Stimulated activated CD4-positive, alpha-beta T cell treated with anti-CD3 and anti-CD28 coated beads, Interleukin-1b, Interleukin-23, amount 100 ng/mL, for 48 hours (primary cell): ENCODE measurements at places on chromosomes 11 and 22.

DNA sequence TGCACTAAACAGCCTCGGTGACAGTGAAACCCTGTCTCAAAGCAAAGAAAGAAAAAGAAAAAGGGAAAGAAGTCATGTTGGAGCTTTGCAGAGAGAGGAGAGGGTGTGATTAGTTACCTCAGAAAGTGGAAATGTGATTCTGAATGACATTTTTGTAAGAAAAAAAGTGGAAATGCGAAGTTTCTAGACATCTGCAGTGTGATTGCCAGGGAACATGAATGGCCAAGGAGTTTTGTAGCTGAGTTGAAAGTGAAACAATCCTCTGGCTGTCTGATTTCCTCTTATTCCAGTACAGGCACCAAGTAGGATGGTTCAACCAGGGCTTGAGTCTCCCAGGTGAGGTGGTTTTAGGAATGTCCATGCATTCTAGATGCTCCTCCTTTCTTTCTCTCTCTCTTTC is 17.8 kb upstream of the SYVN1 start:
- no peak for DNase-seq

- peak; percentile 58 for DNase-seq
Measured at GRCh38 chr11:77082838-77083565, 16.2 kb downstream of the CAPN5 start.

DNA sequence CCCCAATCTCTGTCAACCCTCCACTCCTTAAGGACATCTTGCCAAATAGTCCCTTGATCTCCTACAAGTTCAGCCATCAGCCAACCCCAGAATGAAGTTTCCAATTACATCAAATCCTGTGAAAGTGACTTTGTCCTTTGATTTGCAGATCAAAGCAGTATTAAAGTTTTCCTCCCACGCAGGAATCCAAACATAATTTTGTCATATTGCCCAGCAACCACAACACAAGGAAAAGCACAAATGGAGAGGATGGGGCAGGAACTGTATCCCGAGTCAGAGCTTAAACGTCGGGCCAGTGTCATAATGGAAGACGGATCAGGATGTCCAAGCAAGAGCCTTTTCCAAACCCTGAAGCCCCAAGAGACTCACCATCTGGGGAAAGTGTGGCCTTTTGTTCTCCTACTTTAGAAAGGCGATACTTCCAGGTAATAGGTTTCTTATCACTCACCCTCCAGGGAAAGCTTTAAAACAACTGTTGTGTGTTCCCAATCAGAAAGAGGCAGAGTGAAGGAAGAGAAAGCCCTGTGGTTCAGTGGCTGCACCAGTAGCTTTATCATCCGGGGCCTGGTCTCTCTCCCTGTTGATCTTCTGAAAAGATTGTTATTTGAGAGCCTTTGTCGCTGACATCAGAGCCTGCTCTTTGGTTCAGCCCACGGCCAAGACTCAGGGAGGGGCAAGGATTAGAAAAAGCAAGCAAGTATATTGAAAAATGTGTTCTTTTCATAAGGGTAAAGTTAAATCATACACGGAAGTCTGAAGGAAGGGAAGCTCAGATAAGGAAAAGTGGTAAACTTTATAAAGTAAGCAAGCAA is 41.7 kb downstream of the EXPH5 start:
- DNase-seq, result no peak

GRCh38 chr11:78039919-78040671 is 17.0 kb upstream of the KCTD14 start:
- DNase-seq, result no peak

- DNase-seq, result no peak
Measured at GRCh38 chr11:92623055-92623454, 346.4 kb upstream of the MTNR1B start.

GRCh38 chr22:28914201-28914600 is 30.8 kb downstream of the ZNRF3 start:
- no peak for DNase-seq

GRCh38 chr22:38871360-38872171 is 450 bp downstream of the CBX6 start:
- no peak for DNase-seq

GRCh38 chr22:17007852-17008731 is at the start of gene GAB4:
GAB4 (minus strand) TSS chr22:17008222; CDS start chr22:17008114, 108 bp downstream.
- DNase-seq, result no peak

DNA sequence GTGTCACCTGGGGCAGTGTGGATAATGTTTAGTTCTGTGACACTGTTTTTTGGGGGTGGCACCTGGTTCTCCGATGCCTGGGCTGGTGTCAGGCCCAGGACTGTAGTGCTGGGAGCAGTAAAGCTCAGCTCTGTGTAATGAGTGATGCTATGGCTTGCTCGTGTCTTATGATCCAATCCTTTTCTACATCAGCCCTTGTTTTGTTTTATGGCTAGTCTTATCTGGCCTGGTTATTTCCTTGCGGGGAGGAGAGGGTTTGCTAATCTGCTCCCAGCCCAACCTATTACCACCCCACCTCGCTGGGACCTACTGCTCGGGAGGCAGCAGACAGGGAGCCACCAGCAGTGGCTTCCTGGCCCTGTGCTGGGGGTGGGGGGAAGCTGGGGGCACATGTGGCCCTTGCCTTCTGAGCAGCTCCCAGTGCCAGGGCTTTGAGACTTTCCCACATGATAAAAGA is 35.0 kb upstream of the TPBGL start:
- no peak for DNase-seq

- no peak for DNase-seq
Measured at GRCh38 chr11:86719781-86720463, 47.5 kb upstream of the ME3 start.

DNA sequence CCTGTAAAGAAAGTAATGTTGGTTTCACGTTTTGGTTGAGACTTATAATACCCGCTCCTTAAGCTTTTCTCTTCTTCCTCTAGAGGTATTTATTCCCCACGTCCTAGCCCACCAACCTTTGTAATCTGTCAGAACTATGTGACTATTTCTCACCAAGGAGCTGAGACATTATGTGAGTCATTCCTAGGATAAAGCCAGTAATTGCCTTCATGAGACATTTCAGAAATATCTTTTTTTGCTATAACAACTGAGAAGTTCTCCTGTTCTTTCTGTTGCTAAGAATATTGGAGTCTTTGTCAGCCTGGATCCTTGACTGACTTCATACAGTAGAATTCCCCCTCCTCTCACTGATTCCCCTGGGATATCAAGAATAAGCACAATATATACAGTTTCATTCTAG is 1497.0 kb upstream of the TENM4 start:
- no peak for DNase-seq

DNA sequence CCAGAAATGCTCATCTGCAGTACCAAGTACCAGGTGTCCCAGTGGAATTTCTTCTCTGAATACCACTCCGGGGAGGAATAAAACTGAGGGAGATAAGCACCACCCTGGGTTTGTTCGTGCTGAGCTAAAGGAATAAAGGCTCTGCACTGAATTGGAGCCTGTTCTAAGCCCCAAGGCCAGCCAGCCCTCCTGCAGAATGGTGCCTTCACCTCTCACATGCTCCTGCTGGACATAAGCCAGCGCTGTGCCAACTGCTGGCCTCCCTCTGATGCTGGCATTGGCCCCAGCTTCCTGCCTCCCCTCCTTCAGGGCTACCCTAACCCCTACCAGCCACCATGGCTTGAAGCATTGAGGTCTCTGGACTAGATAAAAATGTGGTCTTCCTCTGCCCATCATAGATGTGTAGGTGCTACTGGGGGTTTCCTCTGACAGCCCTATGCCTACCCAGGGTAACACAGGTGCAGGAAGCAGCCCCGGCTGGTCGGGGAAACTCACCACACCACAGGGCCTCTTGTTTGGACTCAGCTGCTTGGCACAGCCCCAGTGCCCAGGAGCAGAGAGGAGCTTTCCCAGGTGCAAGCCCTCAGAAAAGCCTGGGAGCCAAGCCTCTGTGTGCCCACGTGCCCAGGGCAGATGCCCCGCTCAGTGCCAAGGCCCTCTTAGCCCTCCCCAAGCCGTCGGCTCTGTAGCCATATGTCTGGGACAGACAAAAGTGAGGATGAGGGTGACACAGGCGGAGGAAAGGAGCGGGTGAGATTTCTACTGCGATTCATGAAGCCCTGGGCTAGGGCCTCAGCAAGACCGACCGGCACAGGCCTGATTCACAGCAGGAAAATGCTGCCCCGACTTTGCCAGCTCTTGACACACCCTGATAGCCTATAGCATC is 34.1 kb upstream of the JAM3 start:
- no peak for DNase-seq

- no peak for DNase-seq
Measured at GRCh38 chr11:98183034-98183433, 837.7 kb upstream of the CNTN5 start.

GRCh38 chr11:123654566-123655081 is at the start of gene SCN3B:
SCN3B (minus strand) TSS chr11:123654624; CDS start chr11:123653801, 823 bp downstream.
- DNase-seq, result peak; percentile 6

DNA sequence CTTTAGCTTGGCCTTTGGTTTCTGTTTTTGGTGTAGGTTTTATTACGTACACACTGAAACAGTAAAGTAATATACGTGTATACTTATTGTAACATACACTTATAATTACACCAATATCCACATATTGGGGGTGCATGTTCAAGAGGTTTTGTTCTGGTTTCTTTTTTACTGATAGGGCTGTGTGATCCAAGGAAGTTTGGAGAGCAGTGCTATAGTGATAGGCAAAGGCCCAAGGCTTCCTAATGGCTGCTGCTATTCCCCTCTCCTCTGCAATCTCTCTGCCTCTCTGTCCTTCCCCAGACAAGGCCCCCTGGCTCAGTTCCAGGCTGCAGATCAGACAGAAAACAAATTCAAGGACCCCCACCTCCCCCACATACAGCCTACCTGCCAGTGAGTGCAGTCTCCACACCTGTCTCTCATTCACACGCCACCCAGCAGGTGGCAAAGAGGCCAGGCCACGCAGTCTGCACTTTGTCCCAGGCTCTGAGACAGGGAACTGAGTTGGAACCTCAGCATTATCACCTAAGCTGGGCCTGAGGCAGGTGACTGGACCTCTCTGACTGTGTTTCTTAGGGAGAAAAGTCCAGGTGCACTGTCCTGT is 15.1 kb downstream of the TMEM184B start:
- no peak for DNase-seq

DNA sequence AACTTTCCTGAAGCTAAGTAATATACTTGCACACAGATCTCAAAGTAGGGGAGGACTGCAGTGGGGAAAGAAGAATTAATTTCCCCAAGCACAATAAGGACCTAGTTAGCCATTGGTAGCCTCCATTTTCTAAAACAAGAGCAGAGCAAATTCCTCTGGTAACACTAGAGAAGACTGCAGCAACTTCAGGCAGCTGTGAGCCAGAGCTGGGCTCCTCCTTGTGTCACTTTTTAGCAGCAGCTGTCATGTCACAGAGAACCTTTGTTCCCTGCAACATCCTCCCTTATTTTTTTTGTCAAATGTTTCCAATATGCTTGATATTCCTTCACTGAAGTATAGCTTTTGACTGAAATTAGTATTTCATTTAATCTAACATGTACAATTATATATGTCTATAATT is 54.4 kb downstream of the RRAS2 start:
- no peak for DNase-seq

DNA sequence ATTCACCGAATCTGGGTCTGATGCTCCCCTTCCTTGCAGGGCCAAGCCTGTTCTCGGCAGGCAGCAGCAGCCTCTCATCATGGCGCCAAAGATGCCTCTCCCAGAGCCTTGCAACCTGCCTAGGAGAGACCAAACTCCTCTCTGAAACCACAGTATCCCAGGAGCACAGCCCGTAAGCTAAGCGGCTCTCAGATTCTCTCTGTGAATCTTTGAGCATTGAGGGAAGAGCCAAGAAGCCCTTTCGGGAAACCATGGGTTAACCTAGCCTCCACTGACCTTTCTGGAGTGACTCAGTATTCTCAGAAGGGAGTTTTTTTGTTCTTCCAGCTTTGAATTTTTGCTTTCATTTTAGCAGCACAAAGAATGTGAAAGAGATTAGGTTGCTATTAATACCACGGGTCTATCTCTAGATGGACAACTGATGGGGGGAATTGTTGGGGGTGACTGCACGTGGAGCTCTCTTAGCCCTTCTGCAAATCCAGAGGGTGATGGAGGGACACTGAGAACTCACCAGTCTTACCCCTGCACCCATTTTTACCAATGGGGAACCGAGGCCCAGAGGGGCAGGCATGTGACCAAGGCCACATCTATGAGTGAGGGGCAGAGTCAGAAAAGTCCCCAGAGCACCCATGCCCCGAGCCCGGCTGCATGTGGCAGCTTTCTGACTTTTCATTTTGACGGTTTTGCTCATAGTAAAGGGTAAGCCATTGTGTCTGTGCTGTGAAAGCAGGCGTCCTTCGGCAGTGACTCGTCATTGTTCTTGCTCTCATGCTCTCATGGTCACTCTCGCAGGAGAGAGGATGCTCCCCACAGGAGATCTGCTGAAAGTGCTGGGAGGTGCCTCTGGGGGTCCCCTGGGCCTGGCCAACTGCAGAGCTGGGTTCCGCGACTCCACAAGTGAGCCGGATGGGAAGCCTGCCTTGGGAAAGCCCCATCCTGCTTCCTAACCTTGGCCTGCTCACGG is 36.0 kb downstream of the IRAG1 start:
- no peak for DNase-seq
